ENCODE measurements at places on chromosomes 2 and 18.

DNA sequence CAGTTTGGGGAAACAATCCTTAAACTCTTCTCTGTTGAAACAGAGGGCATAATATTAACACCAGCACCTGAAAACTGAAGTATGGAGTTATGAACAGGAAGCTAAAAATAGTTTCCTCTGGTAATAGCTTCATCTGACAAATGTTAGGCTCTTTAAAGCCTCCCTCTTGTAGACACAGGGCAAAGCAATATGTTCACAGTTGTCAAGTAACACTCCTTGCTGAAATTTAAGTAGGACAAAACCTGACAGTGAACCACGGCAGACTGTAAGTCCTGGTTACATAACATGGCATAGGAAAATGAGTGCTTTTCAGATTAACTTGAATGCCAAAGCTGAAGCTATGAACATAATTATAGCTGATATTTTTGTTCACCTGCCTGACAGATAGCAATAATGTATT, 172.9 kb downstream of the CMPK2 start:
- DNase-seq, result no peak

GRCh38 chr18:43635397-43635796, 358.1 kb upstream of the SYT4 start:
- DNase-seq, result no peak

- no peak for DNase-seq
These were observed 281.6 kb upstream of the MGAT5 start for GRCh38 chr2:133972297-133972696.

- no peak for DNase-seq
These were observed 50.9 kb downstream of the MARCO start for GRCh38 chr2:118992740-118993391.

DNA sequence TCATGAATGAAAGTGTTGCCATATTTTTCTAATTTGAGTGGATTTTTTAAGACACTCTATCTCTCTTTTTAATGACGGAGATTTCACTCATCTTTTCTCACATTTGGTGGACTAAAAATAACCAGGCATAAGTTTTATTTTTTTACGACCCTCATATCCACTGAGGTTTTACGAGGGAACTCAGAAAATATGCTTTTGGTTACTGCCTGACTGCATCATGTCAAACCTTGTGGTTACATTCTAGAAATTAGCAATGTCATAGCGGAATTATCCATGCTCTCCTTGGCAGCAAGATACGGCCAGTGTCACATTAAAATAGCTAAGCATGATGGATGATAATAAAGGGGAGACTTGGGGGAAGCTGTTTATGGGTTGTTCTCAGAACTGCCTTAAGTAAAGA, 428.6 kb upstream of the FSHR start:
- DNase-seq, result no peak

GRCh38 chr18:78932281-78932680, 47.3 kb upstream of the SALL3 start:
- DNase-seq, result no peak

GRCh38 chr2:180799141-180799540, 181.3 kb upstream of the UBE2E3 start:
- DNase-seq, result no peak

- DNase-seq, result no peak
These were observed 338.3 kb downstream of the DYSF start for GRCh38 chr2:71791501-71792135.

- DNase-seq, result no peak
These were observed 557 bp upstream of the E2F6 start for GRCh38 chr2:11466307-11467128.

DNA sequence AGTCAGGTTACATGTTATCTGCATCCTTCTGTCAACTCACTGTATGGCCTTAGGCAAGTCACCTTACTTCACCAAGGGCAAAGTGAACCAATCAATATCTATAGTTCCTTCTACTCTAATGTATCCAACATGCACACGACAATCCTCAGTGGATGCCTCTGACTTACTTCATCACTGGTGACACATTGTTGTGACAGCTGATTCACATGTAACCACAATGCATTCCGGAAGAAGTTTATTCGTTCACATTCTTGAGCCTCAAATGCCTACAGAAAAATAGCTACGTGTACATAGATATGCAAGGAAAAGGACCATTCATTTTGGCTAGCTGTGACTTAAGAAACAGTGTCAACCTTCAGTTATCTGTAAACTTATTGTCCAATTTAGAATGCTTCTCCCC, 26.3 kb upstream of the EPG5 start:
- no peak for DNase-seq

GRCh38 chr2:166632616-166633015, 138.6 kb upstream of the SCN7A start:
- DNase-seq, result no peak

DNA sequence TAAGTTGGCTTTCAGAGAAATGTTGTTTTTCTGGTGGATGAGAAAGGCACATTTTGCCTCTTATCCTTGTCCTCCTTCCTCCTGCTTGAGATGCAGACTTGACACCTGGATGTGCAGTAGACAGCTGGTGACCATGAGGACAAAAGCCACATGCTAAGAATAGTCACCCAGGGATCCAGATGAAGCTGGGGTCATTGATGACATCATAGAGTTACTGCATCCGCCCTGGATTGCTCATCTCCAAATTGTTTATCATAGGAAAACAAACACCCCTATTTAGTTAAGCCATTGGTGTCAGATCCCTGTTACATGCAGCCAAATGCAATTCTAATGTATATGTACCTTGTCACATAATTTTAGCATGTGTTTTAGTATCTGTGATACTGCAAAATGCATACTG, 16.3 kb upstream of the SLC1A4 start:
- no peak for DNase-seq

GRCh38 chr18:22063672-22064071, 105.7 kb upstream of the GATA6 start:
- no peak for DNase-seq

GRCh38 chr2:167842047-167842446, 405.3 kb downstream of the STK39 start:
- DNase-seq, result no peak

GRCh38 chr2:218029366-218030360, 26.9 kb upstream of the TNS1 start:
- DNase-seq, result no peak

- no peak for DNase-seq
These were observed 6.3 kb downstream of the ANKRD53 start for GRCh38 chr2:70984576-70985282.

- DNase-seq, result no peak
These were observed 421 bp upstream of the FAM171B start for GRCh38 chr2:186693446-186693832.

DNA sequence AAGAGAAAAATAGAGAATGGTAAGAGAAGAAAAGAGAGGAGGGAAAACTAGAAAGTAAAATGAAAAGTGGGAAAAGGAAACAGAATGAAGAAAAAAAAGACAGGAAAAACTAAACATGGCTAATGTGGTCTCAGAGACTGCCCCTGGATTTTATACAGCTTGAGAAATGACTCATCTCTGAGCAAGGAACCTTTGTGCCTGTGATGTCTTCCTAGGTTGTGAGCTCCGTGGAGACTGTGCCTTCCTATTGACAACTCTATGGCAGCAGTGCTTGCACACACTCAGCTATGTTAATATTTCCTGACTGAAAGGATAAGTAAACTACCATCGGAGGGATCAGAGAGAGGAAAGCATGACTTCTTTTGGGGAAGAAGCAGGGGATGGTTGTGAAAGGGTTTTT, 203.8 kb downstream of the RDH14 start:
- no peak for DNase-seq

DNA sequence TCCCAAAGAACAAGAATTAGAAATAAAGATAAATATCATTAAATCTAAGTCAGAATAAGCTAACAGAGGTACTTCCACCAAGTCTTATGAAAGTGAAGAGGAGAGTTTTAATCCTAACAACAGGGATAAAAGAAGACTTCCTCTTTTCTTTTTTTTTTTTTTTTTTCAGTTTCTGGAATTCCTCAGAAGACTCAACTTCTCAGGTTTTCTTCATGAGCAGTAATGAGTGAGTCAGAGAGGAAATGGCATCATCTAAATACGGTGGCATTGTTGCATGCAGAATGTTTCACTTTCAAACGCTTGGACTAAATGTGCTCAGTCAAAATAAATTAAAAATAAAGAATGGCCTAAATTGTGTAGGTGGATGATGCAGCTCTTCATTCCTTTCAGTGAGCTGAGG, 45.6 kb upstream of the ARHGAP15 start:
- DNase-seq, result no peak

DNA sequence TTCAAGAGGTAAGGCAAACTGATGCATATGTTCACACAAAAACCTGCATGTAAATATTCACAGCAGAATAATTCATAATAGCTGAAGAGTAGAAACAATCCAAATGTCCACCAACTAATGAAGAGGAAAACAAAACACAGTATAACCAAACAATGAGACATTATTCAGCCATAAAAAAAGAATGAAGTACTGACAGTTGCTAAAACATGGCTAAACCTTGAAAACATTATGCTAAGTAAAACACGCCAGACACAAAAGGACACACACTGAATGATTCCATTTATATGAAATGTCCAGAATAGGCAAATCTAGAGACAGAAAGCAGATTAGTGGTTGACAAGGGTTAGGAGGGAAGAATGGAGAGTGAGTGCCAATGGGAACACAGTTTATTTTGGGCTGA, 86.9 kb downstream of the SESTD1 start:
- no peak for DNase-seq

- peak; percentile 55 for DNase-seq
These were observed 357.3 kb downstream of the ZEB2 start for GRCh38 chr2:144162652-144163051.

DNA sequence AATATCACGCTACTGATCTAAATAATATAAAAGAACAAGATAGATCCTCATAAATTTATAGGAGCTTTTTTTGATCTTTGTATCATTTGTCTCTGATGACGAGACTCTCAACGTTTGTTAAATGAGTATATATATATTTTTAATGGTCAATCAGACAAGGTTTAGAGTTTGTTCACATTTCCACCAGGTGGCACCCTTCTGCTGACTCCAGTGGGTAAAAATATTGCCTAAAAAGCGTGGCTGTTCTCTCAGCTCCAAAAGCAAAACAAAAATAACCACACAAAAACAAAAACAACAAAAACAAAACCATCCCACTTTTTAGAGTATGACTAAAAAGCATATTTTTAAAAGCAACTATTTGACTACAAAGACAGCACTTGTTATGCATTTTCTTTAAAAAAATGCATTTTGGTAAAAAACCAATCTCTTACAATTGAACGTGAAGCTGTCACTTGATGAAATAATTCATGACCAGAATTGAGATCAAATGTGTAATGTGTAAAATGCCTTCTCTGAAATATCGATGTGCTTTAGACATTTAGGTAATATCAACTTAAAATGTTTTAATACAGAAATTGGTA, 723.2 kb downstream of the DPP10 start:
- no peak for DNase-seq
